ENCODE measurements at places on chromosomes 13 and 19.

- peak; percentile 66 for DNase-seq
Measured at GRCh38 chr13:52405767-52406494, at the start of gene THSD1. Gene THSD1, minus strand, starts transcription at chr13:52406172. Its CDS starts 3,572 bp downstream, at chr13:52402600.

DNA sequence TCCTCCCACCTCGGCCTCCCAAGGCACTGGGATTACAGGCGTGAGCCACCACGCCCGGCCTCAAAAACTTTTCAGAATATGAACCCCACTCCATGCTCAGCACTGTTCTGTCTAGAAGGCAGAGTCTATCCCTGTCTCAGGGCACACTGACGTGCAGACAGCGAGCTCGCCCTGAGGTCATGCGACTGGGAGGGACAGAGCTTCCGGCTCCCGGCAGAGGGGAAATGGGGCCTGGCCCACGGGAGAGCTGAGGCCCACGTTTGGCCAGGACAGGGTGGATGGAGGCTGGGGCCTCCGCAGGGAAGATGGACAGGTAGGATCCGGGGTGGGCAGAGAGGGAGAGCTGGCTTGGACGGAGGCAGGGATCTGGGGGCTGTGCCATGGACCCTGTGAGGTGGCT, 2.8 kb upstream of the AZU1 start:
- no peak for DNase-seq

DNA sequence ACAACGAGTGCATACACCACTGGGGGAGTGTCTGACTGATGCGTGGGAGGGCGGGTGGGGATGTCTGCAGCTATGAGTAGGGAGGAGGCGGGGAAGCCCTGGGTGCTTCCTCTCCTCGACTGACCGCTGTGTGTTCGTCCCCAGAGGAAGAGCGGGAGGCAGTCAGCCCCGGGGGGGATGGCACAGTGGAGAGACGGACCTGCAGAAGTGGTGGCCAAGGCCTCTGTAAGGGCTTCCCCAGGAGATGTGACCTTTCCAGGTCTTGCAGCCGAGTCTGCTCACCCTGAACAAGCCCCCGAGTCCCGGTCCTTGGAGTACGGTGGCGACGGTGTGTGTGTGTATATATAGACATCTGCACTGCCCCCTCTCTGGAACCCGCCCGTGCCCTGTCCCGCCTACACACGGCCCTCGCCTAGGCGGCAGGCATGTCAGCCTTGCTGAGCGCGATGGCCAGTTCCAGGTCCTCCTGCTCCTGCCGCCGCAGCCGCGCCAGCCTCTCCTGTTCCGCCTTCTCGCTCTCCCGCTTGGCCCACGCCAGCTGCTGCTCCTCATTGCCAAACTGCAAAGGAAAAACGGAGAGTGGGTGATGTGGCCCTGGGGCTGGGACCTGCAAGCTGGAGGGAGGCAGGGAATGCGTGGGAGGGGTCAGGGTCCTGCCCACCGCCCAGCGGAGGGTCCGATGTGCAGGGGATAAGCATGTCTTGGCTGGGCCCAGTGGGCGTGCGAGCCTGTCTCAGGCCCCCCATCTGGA, 30.8 kb downstream of the KLF2 start:
- peak; percentile 59 for DNase-seq

GRCh38 chr13:40452038-40452666, 214.3 kb downstream of the FOXO1 start:
- DNase-seq: no peak

GRCh38 chr19:57708641-57709361, at the start of gene ZNF154:
Gene ZNF154, minus strand, starts transcription at chr19:57709204. Its CDS starts 233 bp downstream, at chr19:57708971.
- peak; percentile 96 for DNase-seq

GRCh38 chr13:85236413-85236812, 562.8 kb downstream of the SLITRK6 start:
- no peak for DNase-seq

DNA sequence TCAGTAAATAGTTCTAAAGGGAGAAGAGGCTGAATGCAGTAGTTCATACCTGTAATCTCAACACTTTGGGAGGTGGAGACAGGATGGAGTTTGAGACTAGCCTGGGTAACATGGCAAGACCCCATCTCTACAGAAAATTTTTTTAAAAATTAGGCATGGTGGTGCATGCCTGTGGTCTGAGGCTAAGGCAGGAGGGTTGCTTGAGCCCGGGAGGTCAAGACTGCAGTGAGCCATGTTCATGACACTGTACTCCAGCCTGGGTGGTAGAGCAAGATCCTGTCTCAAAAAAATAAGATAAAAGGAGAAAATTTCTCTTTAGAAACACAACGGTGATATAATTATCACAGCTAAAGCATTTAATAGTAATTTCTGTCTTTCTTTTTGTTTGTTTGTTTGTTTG, 57.1 kb downstream of the SIPA1L3 start:
- DNase-seq: no peak

DNA sequence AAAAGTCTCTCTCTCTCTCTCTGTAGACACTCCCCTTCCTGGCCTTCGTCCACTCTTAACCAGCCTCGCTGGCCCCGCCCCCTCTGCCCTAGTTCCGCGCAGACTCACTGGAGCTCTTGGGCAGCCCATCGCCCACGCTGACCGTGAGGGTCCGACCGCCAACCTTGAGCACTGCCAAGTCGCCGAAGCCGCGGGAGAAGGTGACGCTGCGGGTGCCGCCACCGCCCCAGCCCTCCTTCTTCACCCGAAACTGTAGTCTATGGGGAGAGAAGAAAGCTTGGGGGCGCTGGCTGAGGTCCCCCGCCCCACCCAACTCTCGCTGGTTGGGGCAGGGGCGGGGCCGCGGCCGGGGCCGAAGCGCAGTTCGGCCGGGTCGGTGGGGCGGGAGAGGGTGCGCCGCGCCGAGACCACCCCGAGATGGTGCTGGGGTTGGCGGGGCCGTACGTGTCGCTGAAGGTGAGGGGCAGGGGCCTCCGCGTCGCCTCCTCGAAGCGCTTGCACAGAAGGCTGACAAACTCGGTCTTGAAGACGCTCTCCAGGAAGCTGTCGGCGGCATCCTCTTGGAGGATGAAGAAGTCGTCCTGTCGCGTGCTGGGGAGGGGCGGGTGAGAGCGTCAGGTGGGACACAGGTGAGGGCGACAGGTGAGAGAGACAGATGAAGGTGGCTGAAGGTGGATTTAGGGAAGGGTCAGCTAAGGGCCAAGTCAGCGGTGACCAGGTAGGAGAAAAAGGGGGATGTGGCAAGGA, 12.6 kb upstream of the ZNF414 start:
- peak; percentile 96 for DNase-seq

DNA sequence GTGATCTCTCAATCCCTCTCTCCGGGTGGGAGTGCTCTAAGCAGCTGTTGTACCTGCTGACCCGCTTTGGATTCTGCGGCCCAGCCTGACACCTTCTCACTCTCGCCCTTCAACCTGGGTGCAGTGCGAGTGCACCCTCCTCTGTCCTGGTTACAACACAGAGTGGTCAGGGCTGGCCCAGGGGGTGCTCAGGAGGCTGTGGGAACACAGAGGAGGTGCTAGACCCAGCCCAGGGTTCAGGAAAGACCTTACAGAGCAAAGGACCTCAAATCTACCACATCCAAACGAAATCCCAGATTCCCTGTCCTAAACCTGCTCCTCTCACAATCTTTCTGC, 23.7 kb downstream of the ZNF175 start:
- no peak for DNase-seq

DNA sequence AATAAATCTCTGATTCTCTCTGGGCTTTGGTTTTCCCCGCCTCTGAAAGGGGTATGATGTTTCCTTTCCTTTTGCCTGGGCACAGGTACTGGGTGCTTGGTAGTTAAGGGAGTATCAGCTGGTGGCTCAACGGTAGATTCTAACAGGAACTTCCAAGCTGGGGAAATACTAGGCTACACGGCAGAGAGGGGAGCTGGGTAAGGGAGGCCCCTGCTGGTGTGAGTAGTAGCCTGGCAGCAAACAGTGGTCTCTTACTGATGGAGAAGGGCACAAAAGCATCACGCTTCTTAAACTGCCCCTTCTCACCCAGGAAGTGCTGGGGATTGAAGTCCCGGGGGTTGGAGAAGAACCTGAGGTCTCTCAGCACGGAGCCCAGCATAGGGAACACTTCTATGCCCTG, 26.9 kb upstream of the CYP2A7 start:
- no peak for DNase-seq

DNA sequence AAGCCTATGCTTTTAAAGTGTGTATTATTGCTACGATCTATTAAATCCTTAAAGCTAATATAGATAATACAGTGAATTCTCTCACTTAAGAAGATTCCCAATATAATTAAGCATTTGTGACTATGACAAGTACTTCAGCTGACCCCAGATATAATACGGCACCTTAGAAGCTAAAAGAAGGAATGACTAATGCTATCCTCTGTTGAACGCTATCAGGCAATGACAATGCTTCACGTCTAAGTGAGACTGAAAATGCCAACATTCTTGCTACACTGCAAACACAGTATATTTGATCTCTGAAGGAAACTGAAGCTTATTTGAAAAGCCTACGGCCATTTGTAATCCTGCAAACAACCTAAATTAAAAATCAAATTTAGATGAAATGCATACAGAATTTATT, 19.7 kb downstream of the VWA8 start:
- DNase-seq: no peak

DNA sequence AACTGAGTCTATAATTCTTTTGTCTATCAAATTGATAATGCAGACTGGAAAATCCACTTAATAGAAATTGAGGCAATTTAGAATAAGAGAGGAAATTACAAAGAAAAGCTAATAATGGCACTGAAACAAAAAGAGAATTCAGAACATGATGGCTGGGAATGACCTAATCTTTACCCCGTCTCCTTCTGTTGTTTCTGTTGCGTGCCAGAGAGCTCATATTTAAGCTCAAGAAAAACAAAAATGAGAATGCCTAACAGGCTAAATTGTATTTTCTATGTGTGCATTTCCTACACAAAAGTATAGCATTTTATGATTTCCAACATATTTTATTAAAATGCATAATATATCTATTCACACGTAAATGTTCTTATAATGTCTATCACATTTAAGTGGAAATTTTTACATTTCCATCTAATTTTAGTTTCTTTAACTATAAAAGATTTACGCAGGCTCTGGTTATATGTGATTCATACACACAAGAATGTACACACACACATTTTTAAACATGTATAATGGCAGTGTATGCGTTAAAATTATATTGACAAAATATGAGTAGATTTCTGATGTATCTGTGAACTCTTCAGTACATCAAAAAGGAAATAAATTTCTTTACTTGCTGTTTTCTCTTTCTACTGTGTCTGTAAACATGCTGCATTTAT, 432.3 kb downstream of the SLITRK6 start:
- no peak for DNase-seq

GRCh38 chr19:35484252-35485036, 5.8 kb downstream of the KRTDAP start:
- DNase-seq: no peak

DNA sequence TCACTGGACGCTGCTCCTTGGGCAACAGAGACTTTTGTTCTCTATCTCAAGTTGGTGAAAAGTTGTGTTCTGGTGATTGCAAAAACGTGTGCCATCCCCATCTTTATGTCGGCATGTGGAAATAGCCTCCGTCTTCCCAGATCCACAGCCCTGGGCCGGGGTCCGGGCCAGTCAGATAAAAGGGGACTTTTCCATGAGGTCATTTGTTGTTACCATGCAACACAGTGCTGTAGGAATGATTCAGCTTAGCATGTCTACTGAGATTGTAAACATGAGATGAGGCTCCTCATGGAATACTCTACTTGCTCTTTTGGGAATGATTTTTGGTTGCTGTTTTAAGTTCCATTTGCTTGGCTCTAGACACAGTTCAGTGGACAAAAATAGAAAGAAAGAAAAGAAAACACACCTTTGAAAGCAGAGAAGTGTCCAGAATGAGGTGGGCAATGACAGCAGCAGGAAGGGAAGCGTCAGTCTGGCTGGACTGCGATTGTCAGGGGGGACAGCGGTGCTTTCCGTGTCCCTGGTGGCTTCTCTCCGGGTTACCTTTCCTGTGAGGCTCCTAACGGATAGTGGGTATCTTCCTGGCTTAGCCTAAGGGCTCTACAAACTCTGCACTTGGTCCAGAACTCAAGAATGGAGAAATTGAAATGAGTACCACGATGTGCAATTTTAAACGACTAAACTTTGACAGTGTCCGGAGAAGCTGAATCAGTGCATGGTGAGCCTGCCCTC, 91.6 kb downstream of the TEX29 start:
- no peak for DNase-seq

DNA sequence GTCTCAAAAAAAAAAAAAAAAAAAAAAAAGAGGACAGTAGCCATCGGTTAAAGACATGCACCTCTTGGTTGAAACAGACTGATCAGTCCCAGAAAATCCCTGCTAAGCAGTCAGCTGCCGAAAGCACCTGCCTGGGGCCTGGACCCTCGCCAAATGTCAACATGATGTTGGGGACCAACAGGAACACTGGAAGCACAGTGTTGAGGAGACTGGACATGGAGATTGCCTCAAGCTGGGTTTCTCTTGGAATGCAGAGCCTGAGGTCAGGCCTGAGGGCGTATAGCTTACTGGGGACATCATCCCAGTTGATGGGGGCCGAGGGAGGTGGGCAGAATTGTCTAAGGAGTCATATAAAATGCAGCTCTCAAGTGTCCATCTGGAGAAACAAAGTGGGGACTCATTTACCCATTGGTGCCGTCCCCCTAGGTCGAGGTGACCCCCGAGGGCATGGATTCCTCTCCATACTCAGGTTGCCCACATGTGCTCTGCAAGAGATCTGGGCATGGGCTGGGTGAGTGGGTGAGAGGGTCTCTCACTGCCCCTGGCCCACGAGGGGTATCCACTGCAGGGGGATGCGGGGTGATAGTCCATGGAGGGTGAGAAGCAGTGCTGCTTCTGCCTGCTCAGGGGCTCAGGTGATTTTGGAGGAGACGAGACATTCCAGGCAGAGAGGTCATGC, 164.5 kb downstream of the URI1 start:
- no peak for DNase-seq

DNA sequence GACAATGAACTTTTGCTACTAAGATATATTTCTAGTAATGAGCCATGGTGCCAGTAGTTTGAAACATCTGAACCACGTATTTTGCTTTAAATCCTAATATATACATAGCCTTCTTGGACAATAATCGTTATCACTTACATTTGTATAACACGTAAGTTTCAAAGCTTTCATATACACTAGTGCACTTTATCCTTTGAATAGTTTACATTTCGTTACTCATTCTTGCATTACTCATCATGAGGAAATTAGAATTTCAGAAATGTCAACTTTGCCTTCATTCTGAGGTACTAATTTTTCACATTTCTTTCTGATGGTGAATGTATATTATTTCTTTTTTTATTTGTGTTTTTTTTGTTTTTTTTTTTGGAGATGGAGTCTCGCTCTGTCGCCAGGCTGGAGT, 5.8 kb downstream of the KBTBD7 start:
- no peak for DNase-seq

- no peak for DNase-seq
Measured at GRCh38 chr13:108947551-108948030, 318.2 kb downstream of the MYO16 start.
